Psoas muscle (tissue), 8 donors: ENCODE measurements at places on chromosomes 1 and 21. TPM values are rescaled to one million over a fixed set of nuclear protein-coding genes. Genes with fewer than 3 reads are reported as not detected.

GRCh38 chr1:77504986-77505385 is 177.5 kb downstream of the ZZZ3 start:
- H3K27ac ChIP-seq = no peak overlapping the region
- no peak overlapping the region for H3K4me3 ChIP-seq
- no peaks in the 10 kb centered on the region for H3K36me3 ChIP-seq

VHLL gene
- not detected for total RNA-seq

DNA sequence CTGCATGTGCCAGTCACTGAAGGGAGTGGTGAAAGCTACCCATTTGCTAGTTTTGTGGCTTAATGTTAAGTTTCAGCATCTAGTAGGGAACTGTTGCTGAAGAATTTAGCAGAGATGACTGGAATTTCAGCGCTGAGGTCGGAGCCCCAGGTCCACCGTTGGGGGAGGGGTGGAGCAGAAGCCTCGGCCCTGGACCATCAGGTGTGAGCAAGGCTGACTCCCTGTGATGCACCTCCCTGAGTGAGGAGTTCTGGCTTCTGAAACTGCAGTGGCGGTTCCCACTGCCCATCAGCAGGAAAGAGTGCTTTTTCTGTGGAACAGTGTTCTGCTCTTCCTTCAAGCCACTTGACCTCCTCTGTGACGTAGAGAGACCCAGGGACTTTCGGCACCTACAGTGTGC is 1.3 kb downstream of the NOS1AP start:
- H3K27me3 ChIP-seq = no peaks in the 10 kb centered on the region
- H3K4me1 ChIP-seq = peaks cover 8% of the 10 kb centered on the region
- no peak overlapping the region for H3K27ac ChIP-seq

DNA sequence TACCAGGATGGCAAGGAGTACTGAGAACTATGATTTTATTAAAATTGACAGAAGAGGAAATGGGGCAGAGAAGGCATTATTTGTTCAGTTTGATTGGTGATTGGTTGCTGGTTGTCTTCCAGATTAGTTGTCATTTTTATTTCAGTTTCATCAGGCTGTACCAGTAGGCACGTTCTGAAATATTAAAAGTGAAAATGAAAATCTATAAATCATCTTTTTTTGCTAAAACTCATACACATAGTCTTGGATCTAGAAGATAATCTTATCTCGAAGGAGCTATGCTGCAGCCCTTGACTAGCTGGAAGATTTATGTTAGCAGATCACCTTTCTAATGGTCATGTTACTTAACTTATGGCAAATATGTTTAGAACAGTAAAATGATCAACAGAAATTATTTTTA is 29.0 kb downstream of the NEK7 start:
- H3K4me1 ChIP-seq = peaks cover 74% of the 10 kb centered on the region
- no peak overlapping the region for H3K4me3 ChIP-seq
- no peaks in the 10 kb centered on the region for H3K36me3 ChIP-seq
- DNase-seq = no peak
- H3K27ac ChIP-seq = no peak overlapping the region
- H3K27me3 ChIP-seq = no peaks in the 10 kb centered on the region

CD84 gene
- total RNA-seq = 0.75 TPM

LRRC71 gene
- not detected for total RNA-seq

CCDC27 gene
- not detected for total RNA-seq

GRCh38 chr1:201291916-201292315 is 8.6 kb downstream of the PKP1 start:
- H3K27ac ChIP-seq = no peak overlapping the region
- no peak for DNase-seq
- no peaks in the 10 kb centered on the region for H3K27me3 ChIP-seq
- H3K4me1 ChIP-seq = no peaks in the 10 kb centered on the region
- no peaks in the 10 kb centered on the region for H3K36me3 ChIP-seq

METTL18 gene
- 4.8 TPM for total RNA-seq

DNA sequence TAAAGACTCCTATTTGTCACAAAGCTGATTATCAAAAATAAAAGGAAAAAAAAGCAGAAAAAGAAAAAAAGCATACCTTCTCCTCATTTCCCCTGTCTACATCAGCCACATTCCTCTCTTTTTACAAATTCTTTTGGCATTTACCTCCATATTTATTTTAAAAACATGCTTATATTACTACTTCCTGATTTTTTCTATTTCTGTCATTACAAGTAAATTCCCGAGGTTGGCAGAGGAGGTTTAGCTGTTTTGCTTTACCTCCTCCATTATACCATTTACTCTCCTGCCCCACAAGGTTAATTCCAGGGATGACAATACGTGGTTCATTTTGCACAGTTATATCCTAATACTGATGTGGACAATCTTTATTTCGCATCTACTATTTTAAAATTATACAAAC is 26.3 kb upstream of the CD34 start:
- no peak overlapping the region for H3K4me3 ChIP-seq
- H3K4me1 ChIP-seq = peaks cover 4% of the 10 kb centered on the region
